ENCODE measurements at places on chromosomes 7 and 10. TPM values are rescaled to one million over a fixed set of nuclear protein-coding genes. Genes with fewer than 3 reads are reported as not detected.

SLC39A12 gene
- not detected for total RNA-seq

NODAL gene
- total RNA-seq = 0.38 TPM

GOLGA7B gene
- total RNA-seq = 0.54 TPM

ZNF239 gene
- 1.7 TPM for total RNA-seq

PRTFDC1 gene
- total RNA-seq = 5.0 TPM

DNA sequence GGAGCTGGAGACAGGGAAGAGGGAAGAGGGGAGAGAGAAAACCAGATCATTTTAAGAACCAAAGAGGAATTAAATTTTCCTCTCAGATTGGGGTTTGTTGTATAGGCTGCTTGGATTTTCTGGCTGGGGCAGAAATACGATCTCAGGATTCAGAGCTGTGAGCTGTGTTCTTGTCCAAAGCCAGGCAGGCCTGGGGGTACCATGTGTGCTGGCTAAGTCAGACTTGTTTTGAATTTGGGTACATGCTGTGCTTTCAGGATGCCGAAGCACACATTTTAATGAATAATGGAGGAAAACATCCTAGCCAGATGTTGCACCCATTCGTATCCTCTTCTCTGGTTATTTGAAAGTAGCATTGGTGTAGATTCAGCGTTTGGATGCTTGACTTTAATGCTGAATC is 170.3 kb upstream of the PODXL start:
- no peak for DNase-seq

GRCh38 chr7:6106140-6106904 is 75.1 kb downstream of the ANKRD61 start:
- peak; percentile 46 for DNase-seq

DNA sequence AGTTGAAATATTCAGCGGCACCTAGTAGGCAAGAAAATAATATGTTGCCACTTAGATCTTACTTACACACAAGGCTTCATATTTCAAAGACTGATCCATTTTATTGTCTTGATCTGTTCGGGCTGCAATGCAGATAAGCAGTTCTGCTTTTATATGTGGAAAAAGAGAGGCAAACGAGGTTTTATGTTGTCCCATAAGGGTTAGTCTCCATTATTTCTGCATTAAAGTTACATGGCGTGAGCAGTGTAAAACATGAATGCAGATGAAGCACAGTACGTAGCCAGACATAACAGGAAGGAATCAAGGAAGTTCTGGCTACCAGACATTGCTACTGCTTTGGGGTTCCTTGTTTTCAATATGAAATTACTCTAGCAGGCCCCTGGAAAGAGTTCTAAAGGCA is 224.8 kb downstream of the BBS9 start:
- DNase-seq = no peak

DNA sequence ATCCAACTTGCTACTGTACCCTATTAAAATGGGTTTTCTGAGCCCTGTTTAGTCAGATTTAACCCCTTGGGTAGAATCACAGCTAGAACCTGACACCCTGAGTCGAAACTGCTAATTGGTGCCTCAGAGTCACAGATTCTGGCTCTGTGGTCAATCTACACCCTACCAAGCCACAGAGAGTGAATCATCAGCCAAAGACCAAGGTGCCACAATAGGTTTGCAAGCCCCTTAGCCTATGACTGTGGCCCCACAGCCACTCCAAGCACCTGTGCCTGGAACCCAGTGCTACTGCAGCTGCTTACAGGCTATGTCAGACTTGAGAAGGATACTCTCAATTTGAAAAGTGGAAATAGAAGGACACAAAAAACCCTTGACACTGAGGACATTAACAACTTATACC is 202.8 kb upstream of the KCND2 start:
- no peak for DNase-seq

DNA sequence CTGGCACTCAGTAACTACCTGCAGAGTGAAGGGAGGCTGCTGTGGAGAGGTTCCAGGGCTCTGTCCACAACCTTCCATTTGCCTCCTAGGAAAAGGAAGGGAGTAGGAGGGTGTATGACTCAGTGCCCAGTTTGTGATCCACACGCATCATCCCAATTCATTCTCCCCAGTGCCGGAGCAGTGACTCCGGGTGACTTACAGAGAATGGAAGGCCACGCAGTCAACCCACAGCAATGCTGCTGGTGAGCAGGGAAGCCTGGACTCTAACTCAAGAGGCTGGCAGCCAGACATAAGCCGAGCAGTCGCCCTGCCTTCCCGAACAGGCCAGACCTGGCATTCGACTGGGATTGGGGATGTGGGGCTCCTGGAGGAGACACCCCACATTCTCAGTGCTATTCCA is 139.9 kb downstream of the SH3PXD2A start:
- no peak for DNase-seq

DNA sequence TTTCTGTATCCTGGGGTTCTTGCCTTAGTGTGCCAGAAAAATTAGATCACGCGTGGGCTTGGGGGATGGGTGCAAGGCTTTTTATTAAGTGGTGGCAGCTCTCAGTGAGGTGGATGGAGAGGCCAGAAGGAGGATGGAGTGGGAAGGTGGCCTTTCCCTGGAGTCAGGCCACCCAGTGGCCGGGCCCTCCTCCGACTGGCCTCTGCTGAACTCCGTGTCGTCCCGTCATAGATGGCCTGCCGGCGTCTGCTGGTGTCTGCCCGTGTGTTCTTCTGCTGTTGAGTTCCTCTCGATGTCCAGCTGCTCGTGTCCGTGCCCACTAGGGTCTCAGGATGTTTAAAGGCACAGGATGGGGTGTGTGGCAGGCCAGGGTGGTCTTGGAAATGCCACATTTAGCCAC is 4.0 kb upstream of the ZNF746 start:
- DNase-seq = no peak

- no peak for DNase-seq
These were observed 164.9 kb downstream of the PARD3 start for GRCh38 chr10:34650156-34650555.

DNA sequence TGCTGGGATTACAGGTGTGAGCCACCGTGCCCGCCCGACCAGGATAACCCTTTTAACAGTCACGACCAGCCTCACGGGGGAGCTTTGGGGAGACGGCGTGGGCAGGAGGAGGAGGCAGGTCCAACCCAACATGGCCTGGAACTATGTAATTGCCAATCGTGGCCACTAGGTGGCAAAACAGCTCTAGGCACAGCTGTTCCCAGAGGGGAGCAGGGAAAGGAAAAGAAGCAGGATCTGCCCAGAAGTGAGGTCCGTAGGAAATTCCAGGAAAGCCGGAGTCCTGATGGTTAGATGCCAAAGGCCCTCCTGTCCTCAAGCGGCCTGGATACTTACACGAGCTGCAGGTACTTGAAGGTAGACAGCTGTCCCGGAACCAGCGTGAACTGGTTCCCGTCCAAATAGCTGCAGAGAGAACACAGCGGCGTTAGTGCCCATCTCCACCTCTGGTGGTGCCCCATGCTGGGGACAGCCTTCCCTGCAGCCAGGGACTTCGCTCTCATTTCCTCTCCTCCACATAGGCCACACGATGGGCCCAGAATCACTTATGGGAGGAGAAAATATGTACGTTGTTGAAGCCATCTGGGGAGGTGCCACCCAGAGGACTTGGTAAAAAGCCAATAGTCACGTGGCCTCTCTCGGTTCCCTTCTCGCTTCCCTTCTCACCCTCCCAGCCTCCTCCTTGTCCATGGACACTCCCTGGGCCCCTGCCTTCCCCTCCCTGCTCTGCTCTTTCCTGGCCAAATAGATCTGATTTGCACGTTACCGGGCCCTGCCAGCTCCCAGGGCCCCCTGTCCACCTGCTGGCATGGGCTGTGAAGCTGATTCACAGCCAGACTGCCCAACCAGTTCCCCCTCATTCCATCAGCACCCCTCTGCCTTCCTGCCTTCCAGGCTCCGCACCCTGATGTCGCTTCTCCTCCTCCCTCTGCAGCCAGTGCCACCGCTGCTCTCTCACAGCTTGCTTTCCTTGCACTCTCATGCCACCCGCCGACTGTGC is 148.1 kb downstream of the SLIT1 start:
- DNase-seq = peak; percentile 86

All from cardiac septum (tissue), 1 donor.